ENCODE measurements at places on chromosomes 7 and 10.

DNA sequence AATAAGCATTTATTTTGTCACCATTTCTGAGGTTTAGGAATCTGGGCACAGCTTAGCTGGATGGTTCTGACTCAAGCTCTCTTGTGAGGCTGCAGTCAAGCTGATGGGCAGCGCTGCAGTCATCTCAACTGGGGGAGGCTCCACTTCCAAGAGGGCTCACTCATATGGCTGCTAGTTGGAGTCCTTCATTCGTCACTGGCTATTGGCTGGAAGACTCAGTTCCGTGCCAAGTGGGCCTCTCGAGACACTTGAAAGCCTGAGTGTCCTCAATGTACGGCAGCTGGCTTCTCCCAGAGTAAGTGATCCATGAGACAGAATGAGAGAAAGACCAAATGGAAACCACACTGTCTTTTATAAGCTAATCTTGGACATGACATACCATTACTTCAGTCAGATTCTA lies 21.6 kb upstream of the COL13A1 start:
- DNase-seq: no peak

DNA sequence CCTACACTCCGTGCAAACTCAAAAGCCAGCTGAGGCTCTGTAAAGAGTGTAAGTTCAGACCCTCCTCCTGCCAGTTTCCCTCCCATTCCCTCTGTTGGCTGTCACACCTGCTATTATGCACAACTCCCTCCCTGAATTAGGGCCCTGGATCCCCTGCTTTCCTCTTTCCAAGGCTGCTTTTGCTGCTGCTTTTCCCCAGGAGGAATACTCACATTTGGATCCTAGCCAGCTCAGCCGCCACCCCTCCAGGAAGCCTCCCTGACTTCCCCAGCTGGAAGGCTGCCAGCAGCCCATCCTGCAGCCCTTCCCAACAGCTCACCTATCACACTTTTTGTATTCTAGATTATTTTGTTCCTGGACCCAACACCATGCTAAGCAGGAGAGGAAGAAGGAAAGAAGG lies 40.9 kb upstream of the WDR11 start:
- no peak for DNase-seq

- no peak for DNase-seq
Measured at GRCh38 chr7:120404042-120404441, 131.1 kb downstream of the KCND2 start.

DNA sequence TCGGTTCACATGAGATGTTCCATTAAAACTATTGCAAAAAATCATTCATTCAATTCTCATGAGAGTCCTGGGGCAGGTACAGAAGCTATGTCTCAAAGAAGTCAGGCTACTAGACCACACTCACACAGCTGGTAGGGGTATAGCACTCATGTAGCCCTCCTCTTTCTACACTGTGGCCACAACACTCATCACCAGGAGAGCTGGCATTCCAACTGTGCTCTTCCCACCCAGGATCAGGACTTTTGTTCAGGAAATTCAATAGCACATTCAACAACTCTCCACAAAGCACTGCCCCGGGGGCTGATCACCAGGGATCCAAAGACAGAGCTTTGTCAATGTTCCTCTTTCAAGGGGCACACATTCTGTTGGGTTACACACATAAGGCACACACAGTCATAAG lies 31.0 kb upstream of the C10orf90 start:
- no peak for DNase-seq

GRCh38 chr7:141992688-141993087 lies 3.0 kb upstream of the MGAM start:
- no peak for DNase-seq

DNA sequence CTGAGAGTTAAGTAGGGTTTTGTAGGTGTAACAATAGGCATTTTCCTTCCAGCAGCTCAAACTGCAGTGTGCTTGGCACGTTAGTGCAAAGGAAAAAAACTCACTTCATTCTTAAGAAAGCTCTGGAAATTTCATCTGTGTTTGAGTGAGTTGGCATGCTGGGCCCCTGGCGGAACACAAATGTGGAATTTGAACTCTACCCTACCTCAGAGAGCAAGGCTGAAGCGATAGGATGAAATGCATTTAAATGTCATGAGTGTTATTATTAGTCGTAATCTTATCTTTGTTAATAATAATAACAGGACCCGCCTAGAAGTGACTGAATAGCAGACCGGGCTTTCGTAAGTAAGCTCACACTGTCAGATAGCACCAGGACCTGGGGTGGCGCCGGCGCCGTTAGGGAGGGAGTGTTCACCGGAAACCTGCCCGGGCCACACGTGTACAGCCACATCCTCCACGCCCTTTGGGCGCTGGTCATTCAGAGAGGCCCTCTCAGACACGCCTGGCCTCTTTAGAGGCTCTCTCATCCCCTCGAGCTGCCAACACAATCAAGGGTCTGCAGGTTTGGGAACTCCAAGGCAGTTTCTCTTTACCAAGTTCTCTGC lies 63.5 kb downstream of the GRK5 start:
- DNase-seq: peak; percentile 77

- DNase-seq: no peak
Measured at GRCh38 chr7:124764847-124765400, 668 bp downstream of the GPR37 start.

DNA sequence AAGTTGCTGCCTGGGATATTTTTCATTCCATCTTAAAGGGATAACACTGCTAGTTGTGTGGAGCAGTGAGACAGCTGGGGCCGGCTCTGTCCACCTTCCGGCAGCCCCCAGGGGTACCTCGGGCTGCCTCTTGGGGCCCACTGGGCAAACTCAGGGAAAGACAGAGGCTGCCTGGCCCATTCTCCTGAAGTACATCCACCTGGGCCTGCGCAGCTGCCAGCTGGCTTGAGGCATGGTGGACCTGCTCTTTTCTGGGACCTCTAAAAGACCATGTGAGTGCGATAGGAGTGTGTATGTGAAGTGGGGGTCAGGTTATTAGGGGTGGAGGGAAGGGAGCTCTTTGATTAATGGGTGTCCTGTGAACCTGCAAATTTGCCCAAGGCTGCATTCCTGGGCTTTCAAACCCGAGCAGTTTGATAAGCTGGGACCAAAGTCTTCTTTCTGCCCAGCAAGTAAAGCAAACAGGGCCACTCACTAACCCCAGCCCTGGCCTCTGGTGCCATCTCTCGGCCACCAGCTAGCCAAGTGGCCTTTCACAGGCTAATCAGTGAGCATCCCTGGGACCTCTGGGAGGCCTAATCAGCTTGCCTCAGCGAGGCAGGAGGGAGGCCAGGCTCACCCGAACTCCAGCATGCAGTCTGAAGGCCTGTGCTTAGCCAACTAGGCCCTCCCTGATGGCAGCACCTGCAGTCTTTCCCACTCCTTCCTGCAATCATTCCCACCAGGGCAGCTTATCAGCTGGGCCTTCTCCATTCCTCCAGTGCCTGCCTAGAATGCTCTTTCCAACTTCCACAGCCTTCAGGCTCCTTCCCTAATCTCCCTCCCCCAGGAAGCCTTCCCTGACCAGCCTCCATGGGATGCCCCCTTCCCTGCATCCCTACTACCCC lies 954.7 kb upstream of the ZNF722 start:
- DNase-seq: no peak

DNA sequence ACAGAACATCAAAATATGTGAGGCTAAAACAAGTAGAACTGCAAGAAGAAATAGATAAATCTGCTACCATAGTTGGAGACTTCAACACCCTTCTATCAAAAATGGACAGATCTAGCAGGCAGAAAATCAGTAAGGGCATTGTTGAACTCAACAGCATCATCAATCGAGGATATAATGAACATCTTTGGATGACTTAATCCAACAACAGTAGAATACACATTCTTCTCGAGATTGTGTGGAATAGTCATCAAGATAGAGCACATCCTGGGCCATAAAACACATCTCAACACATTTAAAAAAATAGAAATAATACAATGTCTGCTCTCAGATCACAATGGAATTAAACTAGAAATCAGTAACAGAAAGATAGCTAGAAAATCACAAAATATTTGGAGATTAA lies 9.9 kb downstream of the IGFBP1 start:
- DNase-seq: no peak

DNA sequence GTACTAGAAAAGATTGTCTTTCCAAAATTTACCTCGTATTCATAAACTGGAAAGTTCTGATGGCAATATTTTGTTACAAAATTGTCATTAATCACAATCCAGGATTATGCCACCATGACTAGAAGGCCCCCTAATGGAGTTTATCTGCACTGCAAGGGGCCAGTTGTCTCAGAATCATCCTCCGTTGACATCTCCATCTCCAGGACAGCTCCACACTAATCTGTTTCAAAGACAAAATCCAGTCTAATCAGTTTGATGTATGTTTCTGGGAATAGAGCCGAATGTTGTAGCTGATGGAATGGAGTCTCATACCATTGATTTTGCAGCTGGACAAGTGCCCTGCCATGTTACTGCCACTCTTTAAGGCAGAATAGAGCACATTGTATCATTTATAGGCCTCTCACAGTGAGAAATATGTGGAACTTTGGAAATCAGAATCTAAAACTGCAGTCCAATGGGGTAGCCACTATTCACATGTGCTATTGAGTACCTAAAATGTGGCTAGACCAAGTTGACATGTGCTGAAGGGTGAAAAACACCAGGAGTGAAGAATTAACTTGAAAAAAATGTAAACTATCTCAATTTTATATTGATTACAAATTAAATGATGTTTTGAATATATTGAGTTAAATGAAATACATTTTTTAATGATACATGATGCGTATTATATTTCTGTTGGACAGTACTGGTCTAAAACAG lies 38.3 kb upstream of the TOMM7 start:
- DNase-seq: peak; percentile 37

DNA sequence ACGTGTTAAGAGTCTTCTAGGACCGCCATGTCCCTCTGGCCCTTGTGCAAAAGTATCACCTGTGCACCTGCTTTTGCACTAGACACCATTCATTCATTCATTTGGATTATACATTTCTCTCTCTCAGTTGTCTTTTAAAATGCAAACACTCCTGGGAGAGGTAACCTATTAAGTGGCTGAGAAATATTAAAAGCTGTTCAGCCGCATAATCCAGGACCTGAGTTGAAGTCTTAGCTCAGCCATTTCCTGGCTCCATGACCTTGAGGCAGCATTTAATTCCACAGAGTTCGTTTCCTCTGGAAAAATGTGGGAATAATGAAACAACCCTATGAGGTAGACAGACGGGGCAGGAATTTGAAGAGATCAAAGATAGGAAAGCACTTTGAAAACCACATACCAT lies 251.6 kb downstream of the RPS24 start:
- no peak for DNase-seq

DNA sequence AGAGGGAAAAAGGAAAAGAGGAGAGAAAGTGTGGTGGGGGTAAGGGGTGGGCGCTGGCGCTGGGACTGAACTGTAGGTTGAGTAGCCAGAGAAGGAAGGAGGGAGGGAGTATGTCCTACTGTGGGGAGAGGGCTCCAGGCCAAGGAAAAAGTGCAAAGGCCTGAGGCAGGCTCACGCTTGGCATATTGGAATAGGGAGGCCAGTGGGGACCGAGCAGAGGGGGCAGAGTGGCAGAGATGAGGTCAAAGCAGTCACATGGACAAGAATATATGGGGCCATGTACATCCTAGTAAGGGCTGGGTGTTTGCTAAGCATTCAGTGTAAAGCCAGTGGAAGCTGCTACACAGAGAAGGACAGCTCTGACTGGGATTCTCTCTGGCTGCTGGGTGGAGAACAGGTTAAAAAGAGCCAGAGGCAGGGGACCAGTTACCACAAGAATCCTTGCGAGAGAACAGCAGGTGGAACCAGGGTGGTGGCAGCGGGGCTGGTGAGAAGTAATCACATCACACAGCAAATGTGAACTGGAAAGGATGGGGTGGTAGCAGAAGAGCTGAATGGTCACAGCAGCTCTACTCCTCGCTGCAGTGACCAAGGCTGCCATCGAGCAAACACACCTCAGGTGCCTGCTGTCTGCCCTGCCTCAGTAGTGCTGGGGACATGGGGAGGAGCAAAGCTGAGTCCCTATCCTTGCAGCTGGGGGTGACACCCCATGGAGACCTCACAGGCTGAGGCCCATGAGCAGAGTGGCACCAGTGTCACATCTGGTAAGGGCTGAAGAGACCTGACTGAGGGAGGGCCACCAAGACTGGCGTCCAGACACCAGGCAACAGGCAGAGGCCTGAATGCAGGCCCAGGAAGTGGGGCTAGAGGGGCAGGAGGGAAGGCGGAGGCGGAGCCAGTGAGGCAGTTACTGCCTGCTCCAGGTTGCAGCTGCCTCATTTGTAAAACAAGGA lies 39.5 kb downstream of the FAM53B start:
- DNase-seq: no peak

GRCh38 chr10:130982802-130983201 lies 328.7 kb downstream of the TCERG1L start:
- DNase-seq: no peak

GRCh38 chr10:11454958-11455566 lies 156.4 kb downstream of the USP6NL start:
- DNase-seq: no peak

DNA sequence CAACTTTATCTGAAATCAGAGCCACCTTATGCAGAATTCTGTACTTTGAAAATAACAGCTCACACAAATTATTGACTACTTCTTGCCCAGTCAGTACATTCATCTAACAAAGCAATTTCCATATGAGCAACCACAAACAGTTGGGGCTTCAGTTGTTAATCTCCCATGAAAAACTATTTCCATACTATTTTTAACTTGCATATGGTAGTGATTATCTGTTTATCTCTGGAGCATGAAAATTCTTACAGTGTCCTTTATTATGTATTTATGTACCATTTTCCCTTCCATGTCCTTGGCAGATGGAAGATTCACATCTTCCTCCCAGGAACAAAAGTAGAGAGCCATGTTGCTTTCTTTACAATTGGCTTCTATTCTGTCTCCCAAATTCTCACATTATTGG lies 285.7 kb downstream of the CRPPA start:
- DNase-seq: no peak

GRCh38 chr10:27724287-27724686 lies 21.3 kb downstream of the MKX start:
- DNase-seq: no peak

DNA sequence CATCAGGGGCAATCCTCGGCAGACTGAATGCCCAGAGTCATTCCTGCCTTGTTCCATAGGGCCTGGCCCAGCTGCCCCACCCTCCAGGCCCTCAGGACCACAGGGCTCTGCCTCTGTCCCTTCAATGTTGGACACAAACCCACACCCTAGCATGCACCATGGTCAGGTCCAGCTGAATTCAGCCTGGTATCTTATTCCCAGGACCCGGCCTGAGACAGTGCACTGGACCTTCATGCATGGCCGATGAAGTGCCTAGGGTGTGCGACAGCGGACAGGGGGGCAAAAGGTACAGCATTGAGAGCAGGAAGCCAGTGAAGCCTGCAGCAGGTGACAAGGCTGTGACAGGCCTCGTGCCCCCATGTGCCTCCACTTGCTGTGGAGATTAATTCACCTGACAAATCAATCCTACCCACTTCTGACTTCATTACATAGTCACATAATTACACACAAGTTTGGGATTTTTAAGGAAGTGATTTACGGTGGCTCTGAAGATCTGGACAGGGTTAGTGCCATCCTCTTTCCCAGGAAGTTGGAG lies 261.9 kb downstream of the GRID1 start:
- no peak for DNase-seq

DNA sequence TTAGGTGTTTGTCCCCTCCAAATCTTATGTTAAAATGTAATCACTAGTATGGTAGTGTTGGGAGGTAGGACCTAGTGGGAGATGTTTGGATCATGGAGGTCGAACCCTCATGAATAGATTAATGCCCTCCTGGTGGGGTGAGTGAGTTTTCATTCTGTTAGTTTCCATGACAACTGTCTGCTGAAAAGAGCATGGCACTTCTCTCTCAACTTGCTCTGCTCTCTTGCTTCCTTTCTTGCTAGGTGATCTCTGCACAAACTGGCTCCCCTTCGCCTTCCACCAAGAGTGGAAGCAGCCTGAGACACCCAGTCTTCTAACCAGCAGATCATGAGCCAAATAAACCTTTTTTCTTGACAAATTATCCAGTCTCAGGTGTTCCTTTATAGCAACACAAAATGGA lies 853.9 kb downstream of the SORCS1 start:
- DNase-seq: no peak

- no peak for DNase-seq
Measured at GRCh38 chr10:72353965-72354355, 759 bp downstream of the DNAJB12 start.

All from CD4-positive, alpha-beta T cell treated with Interleukin-1 beta for 1 hour (primary cell).